ENCODE measurements at places on chromosomes 5 and 9.

- no peak for DNase-seq
Measured at GRCh38 chr9:89356782-89357181, 38.5 kb downstream of the SECISBP2 start.

DNA sequence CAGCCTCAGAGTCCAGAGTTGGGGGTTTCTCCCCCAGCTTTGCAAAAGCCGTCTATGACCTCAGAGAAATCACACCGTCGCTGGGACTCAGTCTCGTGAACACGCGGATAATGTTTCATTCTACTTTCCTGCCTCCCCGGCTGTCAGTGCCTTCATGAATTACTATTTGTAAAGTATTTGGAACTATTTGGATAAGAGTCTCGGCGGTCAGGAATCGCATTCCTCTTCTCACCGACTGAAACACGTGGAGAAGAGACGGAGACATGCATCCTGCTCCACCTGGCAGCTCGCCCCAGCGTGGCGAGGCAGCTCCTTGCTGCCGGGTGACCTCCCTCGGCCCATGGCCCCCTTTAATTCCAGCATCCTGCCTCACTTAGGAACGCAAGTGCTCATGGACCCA, 23.9 kb downstream of the IRX2 start:
- DNase-seq, result peak; percentile 19

DNA sequence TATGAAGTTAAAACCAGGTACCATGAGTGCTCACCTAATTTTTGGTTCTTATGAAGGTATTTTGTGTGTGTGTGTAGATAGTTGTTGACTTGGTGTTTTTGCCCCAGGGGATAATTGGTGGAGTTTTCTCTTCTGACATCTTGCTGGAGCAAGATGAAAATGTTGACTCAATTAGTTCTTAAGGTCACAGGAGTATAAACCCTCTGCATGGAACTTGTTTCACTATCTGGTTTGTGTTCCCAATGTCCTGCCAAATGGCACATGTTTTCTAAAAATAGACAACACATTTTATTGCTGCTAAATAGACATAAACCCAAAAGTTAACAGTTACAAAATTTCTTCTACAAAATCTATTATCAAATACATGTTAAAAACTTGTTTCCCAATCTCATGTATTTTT, 180.9 kb downstream of the FAM170A start:
- DNase-seq, result no peak

GRCh38 chr5:15722305-15722704, 222.3 kb downstream of the FBXL7 start:
- no peak for DNase-seq

GRCh38 chr9:38025166-38025565, 43.9 kb downstream of the SHB start:
- DNase-seq, result no peak

All from sigmoid colon (tissue), 7 donors.